ENCODE measurements at places on chromosomes 13 and 19. TPM values are rescaled to one million over a fixed set of nuclear protein-coding genes. Genes with fewer than 3 reads are reported as not detected.

GRCh38 chr13:113013878-113014751 lies 45.1 kb downstream of the MCF2L start:
- no peak for DNase-seq

CYP4F8 gene
- total RNA-seq: not detected

- no peak for DNase-seq
Measured at GRCh38 chr13:72170571-72170970, 303.6 kb upstream of the DACH1 start.

VSTM1 gene
- not detected for total RNA-seq

DNA sequence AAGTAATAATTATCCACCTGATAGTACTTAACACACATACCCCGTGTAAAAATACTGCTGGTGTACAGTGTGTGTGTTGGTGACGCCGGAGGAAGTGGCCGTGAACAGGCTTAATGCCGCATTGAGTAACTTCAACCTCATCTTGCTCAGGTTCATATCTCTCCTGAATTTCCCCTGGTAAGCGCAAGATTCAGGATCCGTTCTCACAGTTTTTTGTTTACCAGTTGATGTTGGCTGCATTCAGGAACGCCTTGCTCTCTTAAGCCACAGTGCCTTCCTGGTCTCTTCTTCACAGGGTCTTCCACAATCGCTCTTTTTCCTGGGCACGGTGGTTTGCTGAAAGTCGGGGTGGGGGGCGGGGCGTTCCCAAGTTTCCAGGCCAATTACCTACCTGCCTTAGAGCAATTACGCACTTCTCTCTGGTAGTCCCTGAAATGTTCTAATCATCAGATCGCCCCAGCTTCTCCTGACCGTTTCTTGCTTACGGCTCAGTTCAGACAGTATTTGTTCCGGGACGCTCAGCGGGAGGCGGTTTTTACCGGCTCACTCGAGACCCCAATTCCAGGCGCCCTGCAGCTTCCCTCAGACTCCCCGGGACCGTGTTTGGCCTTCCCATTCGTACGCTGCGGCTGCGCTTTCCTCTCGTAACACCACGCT lies 706 bp upstream of the DNAJC3 start:
- no peak for DNase-seq

C3 gene
- 0.44 TPM for total RNA-seq

- no peak for DNase-seq
Measured at GRCh38 chr13:41546372-41547190, 89.2 kb downstream of the RGCC start.

GRCh38 chr19:340620-341385 lies 3.8 kb downstream of the MIER2 start:
- DNase-seq: no peak

DNA sequence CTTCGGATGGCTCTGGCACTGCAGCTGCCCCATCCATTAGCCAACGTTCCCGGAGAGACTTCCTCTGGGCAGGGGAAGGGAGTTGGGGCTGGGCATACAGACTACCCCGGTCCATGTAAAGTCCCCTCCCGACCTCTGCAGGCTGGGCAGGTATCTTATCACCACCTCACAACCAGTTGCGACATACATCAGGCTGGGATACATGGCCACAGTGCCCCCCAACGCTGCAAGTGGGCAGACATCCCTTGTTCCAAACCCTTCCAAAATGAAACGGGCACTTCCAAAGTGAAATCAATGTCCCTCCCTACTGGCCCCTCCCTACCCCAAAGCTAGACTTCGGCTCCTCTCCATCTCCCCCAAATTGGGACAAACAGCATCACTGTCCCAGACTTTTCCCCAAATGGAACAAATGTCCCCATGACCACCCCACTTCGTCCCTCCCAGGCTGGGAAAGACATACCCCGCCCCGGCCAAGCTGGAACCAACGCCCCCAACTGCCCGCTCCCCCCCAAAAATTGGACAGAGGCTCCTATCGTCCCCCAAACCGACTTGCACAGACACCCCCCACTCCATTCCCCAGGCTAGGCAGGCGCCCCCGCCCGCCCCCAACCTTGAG lies 5.0 kb downstream of the PALM3 start:
- no peak for DNase-seq

- no peak for DNase-seq
Measured at GRCh38 chr13:44385847-44386246, 12.2 kb downstream of the SERP2 start.

DNA sequence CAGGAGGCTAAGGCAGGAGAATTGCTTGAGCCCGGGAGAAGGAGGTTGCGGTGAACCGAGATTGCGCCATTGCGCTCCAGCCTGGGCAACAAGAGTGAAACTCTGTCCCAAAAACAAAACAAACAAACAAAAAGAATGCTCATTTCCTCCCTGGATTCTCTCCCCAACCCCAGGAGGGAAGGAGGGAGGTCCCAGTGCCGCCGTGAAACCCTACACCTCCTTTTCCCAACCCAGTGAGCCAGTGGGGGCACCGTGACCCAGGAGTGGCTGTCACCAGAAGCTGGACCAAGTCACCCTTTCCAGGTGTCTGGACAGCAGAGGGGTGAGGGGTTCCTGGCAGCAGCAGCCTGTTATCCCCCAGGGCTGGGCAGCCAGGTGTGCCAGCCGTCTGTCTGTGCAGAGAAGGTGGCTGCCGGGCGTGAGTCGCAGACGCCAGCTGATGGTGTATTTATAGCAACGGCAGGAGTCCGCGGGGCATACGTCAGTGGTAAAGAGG lies 23.5 kb downstream of the NFIC start:
- no peak for DNase-seq

JAK3 gene
- total RNA-seq: 256 TPM

DNA sequence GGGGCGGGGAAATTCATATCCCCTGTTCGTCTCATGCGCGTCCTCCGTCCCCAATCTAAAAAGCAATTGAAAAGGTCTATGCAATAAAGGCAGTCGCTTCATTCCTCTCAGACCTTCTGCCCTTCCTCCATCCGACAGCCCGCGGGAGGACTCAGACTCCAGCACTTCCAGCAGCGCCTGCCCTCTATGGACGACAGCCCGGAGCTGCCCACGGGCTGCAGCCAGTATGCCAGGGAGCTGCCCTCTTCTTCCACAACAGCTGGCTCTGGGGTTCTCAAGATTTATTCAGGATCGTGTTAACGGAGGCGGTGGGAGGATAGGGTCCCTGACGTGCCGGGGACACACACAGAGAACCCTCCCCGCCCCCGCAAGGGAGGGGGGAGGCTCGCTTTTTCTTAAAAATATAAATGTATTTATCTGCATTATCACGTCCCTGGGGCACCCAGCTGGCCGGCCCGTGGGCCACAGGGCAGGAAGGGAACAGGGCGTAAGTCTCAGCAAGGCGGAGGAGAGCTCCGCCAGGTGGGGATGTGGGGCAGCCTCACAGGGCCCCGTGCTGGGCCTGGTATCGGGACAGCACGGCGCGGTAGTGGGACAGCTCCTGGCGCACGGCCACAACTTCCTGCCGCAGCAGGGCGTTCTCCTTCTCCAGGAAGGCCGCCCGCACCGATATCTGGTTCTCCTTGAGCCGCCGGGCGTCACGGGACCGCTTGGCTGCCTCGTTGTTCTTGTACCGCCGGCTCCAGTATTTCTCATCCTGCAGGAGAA lies 6.7 kb downstream of the DBP start:
- no peak for DNase-seq

- no peak for DNase-seq
Measured at GRCh38 chr19:50365434-50366306, at the start of gene NAPSA. NAPSA (minus strand) TSS chr19:50365639; CDS start chr19:50365621, 18 bp downstream.

GRCh38 chr13:27038323-27038722 lies 133.3 kb downstream of the USP12 start:
- no peak for DNase-seq

DNA sequence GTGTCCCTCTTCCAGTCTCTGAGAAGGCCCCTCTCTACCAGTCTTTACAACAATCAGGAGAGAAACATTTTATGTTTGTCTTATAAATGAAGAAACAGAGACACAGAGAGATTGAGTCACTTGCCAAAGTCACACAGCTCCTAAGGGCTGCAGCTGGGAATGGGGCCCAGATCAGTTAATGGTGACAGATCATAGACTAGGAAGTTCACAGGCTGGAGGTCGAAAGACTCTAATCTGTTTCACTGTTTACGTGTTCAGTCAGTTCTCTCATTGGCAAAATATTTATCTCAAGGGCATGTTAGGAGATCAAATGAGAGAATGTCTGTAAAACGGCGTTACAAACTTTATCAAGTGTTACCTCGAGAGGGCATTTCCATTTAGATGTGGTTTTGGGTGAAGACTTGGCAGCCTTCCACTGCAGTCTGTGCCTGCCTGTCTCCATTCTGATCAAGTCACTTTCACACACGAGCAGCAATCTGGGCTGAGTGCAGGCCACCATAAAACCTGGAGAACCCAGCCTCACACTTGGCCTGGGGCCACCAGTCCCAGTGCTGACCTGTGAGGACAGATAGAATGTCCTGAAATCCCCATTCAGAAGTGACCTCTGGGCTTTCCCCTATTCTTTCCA lies 65.1 kb downstream of the SIAH3 start:
- no peak for DNase-seq

DNA sequence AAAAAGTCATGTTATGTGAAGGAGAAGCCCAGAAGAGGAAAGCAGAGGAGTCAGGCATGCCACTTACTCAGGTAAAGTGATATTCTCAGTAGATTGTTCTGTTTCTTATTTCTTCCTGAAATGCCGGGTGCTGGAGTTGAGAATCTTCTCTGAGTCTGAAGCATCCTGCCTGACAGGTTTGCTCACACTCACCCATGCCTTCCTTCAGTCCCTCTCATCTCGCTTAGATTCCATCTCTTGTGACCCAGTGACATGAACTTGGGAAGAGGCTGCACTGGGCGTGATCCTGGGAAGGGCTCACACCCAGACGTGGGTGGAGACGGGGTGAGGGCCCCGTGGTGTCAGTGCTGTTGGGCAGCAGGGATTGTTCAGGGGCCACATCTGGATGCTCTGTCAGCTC lies 8.1 kb downstream of the ZNF766 start:
- no peak for DNase-seq

DNA sequence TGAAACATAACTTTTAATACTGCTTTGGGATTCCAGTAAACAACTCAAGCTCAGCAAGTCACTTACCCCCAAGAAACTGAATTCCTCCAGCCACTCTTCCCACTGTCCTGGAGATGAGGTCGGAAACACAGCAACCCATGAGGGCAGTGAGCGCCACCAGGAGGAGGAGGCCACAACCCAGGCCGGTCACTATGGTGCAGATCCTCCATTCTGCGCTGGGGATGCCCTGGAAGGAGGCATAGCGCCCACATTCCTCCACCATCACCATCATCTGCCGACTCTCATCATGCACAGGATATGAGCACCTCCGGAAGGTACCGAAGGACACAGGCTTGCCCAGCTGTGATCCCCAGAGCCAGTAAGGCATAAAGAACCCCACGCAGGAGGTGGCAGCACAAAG lies 2.2 kb downstream of the LHFPL6 start:
- no peak for DNase-seq

GRCh38 chr19:3189702-3190469 lies 4.2 kb downstream of the NCLN start:
- no peak for DNase-seq

- no peak for DNase-seq
Measured at GRCh38 chr13:80612804-80613203, 271.9 kb upstream of the SPRY2 start.

- DNase-seq: no peak
Measured at GRCh38 chr19:39240421-39240820, 4.4 kb downstream of the IFNL3 start.

AMER2 gene
- total RNA-seq: not detected

- no peak for DNase-seq
Measured at GRCh38 chr13:51663973-51664957, 80.0 kb downstream of the WDFY2 start.

DNA sequence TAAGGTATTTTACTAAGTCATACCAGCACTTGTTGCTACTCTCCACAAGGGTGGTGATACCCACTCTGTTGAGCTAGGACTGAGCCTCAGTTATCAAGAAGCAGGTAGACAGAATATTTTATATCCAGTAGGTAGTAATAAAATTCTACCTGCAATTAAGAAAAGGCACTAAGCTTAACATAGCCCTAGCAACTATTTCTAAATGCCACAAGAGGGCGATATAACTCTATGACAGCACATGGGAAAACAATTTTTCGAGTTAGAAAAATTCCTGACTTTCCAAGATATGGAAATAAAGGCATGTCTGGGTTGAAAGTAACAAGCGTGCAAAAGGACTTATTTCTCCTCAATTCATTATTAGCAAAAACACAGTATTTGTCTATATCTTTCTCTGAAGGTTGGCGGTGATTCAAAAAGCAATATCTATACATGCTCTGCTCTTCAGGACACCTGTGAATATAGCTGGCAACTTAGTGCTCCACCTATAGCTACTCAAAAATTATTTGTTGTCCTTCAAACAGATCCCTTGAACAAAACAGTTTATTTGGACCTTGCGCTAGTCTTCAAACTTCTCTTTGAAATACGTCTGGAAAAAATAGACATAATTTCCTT lies 14.7 kb downstream of the CCDC169 start:
- DNase-seq: no peak

- DNase-seq: no peak
Measured at GRCh38 chr13:83350569-83350968, 531.7 kb downstream of the SLITRK1 start.

DNA sequence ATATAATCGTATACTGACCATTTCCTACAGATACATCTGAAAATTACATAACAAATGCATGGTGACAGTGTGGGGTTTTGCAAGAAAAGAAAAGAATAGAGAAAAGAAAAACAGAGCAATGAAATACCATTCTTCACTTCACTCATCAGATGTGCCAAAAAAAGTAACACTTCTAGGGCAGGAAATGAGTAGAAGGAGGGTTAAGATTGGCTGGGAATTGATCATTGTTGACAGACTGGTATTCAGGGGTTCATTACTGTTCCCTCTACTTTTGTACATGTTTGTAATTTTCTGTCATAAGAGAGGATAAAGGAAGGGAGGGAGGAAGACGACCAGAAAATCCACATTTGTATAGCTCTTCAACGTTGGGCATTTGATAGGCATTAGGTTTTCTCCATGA lies 31.5 kb downstream of the ABCC4 start:
- DNase-seq: no peak

DNA sequence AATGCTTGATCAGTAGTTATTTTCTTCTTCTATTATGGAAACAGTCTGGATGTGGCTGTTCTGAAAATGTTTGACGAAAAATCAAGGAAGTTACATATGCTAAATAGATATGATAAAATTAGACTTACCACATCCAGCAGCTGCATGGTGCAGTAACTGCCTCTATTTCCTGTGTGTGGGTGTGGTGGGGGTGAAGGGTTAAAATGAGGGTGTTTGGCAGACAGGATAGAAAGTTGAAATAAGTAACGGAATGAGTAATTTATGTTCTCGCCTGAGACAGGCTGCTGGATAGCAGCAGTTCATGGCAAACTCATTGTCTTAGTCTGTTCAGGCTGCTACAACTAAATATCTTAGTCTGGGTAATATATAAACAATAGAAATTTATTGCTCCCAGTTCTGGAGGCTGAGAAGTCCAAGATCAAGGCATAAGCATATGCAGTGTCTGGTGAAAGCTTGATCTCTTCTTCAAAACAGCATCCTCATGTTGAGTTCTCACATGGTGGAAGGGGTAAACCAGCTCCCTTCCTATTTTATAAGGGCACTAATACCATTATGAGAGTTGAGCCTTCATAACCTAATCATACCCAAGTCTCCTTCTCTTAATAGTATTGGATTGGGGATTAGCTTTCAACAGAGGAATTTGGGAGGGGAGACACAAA lies 1248.9 kb downstream of the SLITRK5 start:
- no peak for DNase-seq
